Astrocyte of the spinal cord (primary cell): ENCODE measurements at places on chromosomes 2 and 18.

DNA sequence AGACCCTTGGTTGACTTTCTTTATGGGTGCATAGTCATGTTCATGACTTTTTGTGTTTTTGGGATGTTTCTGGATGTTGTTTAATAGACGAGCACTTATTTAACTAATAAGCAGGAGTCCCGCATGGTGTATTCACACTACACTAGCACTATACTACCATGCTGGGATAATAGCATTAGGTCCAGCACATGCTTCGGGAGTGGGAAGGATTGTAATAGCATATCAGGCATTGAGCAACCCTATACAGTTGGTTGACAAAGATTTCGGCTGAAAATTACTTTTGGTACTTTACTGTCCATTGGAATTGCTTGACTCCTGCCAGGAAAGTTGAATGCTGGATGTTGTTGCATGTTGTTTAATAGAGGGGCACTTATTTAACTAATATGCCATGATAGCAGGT is 2.8 kb downstream of the SH3RF3 start:
- DNase-seq, result no peak

DNA sequence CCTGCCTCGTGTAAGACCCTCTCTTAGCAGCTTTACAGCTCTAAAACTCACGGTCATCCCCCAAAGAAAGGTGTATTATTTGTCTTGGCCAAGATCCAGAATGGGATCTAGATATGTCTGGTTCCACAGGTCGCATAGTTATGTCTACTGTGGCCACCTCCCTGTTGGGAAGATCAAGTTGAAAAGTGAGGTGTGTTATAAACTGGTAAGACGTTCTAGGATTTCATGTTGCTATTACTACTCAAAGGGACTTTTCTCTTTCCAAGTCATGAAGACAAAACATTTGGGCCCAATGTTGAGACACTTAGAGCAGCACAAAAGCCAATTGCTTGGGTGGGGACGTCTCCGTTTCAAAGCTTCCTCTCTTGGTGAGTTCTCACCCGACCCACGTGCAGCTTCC is 766.0 kb downstream of the RNF144A start:
- no peak for DNase-seq

DNA sequence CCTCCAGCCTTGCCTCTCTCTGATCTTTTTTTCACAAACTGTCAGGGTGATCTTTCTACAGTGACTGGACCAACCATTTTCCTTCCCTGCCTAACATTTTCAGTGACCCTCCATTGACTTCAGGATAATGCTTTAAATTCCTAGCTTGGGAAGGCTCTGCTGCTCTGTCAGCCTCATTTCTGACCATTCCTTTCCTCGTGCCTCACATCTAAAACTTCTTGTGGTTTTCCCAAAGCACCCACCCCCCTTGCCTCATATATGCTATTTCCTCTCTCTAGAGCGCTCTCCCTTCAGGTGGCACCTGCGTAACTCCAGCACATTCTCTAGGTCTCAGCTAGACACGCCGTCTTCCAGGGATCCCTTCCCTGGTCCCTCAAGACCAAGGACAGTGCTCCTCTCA is 37.2 kb downstream of the DRC1 start:
- DNase-seq, result no peak

GRCh38 chr18:14100503-14101286 is 31.5 kb downstream of the ZNF519 start:
- DNase-seq, result no peak

- no peak for DNase-seq
These were observed 223.9 kb upstream of the NOL4 start for GRCh38 chr18:34448662-34449061.

- no peak for DNase-seq
These were observed 238.3 kb downstream of the PRKCE start for GRCh38 chr2:45889620-45890370.

GRCh38 chr18:12637901-12638643 is 19.8 kb downstream of the SPIRE1 start:
- no peak for DNase-seq

DNA sequence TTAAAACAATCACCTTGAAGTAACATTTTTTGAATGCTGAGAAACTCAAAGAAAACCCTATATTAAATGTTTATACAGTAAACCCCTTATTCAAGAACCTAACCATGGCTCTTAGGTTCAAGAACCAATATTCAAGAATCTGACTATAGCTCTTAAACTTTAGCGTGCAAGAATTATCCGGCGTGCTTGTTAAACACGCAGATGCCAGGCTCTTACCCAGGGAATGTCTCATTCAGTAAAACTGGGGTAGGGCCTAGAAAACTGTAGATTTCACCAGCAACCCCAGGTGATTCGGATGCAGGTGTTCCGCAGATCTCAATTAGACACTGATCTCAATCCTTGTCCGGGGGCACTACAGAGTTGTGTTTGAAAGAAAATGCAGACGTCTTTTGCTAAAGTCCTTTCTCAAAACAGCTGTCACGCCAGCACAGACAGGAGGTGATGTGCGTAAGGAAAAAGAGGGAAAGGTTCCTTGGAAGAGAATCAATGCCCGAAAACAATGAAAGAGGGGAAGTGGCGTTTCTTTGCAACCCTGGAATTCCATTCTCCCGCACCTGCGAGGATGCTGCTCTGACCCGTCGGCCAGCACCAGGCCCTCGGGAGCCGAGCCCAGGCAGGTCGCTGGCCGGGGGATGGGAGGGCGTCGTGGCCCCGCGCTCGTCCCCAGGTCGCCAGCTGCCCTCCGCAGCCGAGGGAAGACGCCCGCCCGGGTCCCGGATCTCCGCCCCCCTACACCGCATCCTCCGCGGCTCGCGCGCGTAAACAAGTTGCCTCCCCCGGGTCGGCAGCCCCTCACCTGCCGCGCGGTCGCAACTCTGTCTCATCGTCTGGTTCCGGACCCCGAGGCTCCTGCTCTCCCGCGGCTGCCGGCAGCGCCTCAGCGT is 851 bp downstream of the EIF2AK3 start:
- DNase-seq, result peak; percentile 16

- peak; percentile 63 for DNase-seq
These were observed 35.6 kb upstream of the UBE2F start for GRCh38 chr2:237931205-237931721.

DNA sequence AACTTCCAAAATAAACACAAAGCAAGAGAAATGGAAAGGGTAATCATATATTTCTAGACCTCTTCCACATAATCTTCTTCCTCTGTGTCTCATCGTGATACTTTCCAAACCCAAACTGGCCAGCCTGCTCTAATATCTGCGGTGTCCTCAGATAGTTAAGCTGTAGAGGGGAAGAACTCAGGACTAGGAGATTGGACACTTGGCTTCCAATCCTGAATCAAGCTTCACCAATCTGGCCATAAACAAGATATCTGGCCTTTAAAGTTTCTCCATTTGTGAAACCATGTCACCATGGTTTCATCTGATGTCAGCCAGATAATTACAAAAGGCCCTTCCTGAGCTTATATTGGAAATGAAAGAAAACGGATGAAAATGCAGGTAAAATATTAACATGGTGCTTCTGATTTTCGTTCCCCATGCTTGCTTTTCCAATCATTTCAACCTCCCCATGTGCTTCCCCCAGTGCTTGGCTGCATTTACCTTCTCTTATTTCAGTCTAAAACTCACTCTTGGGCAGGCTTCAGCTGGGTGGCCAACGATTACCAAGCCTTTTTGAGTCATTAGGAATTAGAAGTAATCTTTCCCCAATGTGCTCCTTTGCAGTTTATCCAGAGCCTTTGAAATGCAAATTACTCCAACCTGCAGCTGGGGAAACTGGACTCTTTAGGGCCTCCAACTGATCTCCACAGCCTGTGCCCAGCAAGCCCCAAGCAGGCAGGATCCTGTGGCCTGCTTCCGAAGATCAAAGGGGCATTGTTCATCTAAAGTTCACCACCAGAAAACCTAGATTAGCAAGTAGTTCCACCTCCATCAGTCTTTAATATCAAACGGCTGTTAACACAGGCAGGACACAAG is 44.5 kb upstream of the MYCN start:
- DNase-seq, result no peak

- DNase-seq, result no peak
These were observed 98.7 kb downstream of the BCL2 start for GRCh38 chr18:63220903-63221302.

GRCh38 chr2:72859831-72860262 is 27.4 kb upstream of the SPR start:
- peak; percentile 53 for DNase-seq

- DNase-seq, result no peak
These were observed 122.9 kb upstream of the MSTN start for GRCh38 chr2:190185380-190185779.

DNA sequence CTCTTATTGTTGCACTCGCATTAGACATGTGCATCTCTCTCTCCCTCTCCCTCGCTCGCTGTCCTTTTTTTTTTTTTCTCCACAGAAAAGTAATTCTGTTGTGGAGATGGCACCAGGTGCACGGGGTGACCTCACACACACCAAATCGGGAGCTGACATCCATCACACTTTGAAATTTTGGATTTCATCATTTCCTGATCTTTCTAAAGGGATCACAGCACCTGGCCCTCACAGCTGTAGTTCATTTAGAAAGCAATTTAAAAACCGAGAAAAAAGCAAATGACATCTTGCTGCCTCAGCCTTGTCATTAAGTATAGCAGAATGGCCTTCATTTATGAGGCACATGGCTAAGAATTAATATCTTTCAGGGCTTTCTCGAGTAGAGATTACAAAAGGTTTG is 717.2 kb downstream of the RNF144A start:
- DNase-seq, result no peak
